ENCODE measurements at places on chromosomes 11 and 22. TPM values are rescaled to one million over a fixed set of nuclear protein-coding genes. Genes with fewer than 3 reads are reported as not detected.

The OR8D1 gene
- not detected for total RNA-seq

The BCO2 gene
- total RNA-seq, result 1.1 TPM

The CCDC116 gene
- total RNA-seq, result 0.06 TPM

The LGR4 gene
- 46.9 TPM for total RNA-seq

The APOL5 gene
- not detected for total RNA-seq

The SPI1 gene
- total RNA-seq, result not detected

The NXPE2 gene
- not detected for total RNA-seq

The MS4A4A gene
- not detected for total RNA-seq

The KRTAP5-11 gene
- total RNA-seq, result not detected

The FDX1 gene
- total RNA-seq, result 16.9 TPM

The ACTN3 gene
- total RNA-seq, result 0.06 TPM

The SYT13 gene
- total RNA-seq, result 5.9 TPM

The CPSF7 gene
- 78.8 TPM for total RNA-seq

The SPDYC gene
- total RNA-seq, result not detected

The APLNR gene
- total RNA-seq, result 0.04 TPM

The FGF19 gene
- total RNA-seq, result 0.09 TPM

The NCR3LG1 gene
- total RNA-seq, result 3.6 TPM

The OR2AG1 gene
- not detected for total RNA-seq

The UBQLNL gene
- total RNA-seq, result not detected

The SLC37A2 gene
- 0.21 TPM for total RNA-seq

The RNF215 gene
- total RNA-seq, result 19.7 TPM

The INPP5J gene
- total RNA-seq, result 0.42 TPM

The YPEL4 gene
- total RNA-seq, result 0.11 TPM

The MS4A2 gene
- total RNA-seq, result not detected

The PHF21A gene
- total RNA-seq, result 8.3 TPM

The NOX4 gene
- not detected for total RNA-seq

All from A549 treated with dexamethasone at 1 μM for 4 hours (cell line).